ENCODE measurements at places on chromosomes 7 and 10. TPM values are rescaled to one million over a fixed set of nuclear protein-coding genes. Genes with fewer than 3 reads are reported as not detected.

- no peaks in the 10 kb centered on the region for H3K36me3 ChIP-seq
These were observed 254.8 kb upstream of the ZNF32 start for GRCh38 chr10:43903451-43903850.

DNA sequence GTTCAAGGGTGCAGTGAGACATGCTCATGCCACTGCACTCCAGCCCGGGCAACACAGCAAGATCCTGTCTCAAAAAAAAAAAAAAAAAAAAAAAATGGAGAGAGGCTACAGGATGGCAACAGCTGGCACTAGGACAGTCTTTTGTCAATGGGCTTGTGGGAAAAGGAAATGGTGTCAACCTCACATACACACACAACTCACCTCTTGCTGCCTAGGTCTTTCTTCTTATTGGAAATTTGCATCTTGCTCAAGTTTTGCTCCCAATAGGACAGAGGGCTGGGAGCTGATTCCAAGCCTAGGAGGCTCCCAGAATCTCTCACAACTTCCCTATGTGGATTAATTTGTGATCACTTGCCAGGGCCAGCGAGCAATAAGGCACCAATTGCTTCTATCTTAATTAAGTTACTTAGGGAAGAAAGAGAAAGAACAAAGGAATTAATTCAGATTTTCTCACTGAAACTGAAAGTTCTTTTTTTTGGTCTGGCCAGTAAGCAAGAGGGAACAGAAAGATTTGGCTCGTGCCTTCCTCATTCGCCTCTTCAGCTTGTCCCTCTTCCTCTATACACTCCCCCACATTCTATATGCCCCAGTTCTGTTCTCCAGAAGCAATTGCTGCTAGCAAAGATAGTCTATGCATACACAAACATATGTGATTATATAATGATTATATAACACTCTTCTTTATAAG, 33.8 kb downstream of the MAP3K8 start:
- H3K36me3 ChIP-seq: no peaks in the 10 kb centered on the region
- H3K27me3 ChIP-seq: no peaks in the 10 kb centered on the region
- H3K4me1 ChIP-seq: no peaks in the 10 kb centered on the region

DNA sequence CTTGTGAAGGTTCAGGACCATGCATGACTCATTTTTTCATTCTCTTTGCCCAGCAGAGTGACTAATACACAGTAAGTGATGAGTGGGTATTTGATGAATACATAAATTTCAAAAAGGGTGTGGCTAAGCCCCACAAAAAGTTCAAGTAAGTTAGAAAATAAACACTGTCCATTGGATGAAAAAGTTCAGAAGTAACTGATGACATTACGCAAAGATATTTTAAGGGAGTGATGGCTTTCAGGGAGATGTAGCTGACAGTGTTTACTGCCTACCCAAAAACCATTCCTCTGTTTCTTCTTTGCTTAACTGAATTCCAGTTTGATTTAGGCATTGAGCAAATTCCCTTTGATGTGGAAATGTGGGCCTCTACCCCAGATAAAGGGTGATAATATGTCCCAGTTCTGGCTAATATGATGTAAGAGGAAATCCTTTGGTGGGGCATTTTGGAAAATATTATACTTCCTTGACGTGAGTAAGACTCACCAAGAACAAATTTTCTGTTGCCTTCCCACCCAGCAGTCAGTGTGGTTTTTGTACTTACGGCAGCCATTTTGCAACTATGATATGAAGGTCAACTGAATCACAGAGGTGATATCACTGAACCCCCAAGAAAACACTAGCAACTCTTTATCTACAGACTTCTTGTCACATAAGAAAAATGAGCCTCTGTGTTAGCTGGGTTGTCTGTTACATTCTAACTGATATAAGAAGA, 29.0 kb upstream of the EBLN1 start:
- no peaks in the 10 kb centered on the region for H3K36me3 ChIP-seq
- no peak overlapping the region for H3K4me3 ChIP-seq
- DNase-seq: peak; percentile 86
- peaks cover 6% of the 10 kb centered on the region for H3K4me1 ChIP-seq
- H3K27me3 ChIP-seq: no peaks in the 10 kb centered on the region

GRCh38 chr10:112383325-112383724, 9.4 kb downstream of the ACSL5 start:
- H3K4me3 ChIP-seq: no peak overlapping the region
- H3K36me3 ChIP-seq: no peaks in the 10 kb centered on the region
- DNase-seq: no peak
- peaks cover 5% of the 10 kb centered on the region for H3K27me3 ChIP-seq
- no peaks in the 10 kb centered on the region for H3K4me1 ChIP-seq

GRCh38 chr7:130150587-130150986, 54.6 kb downstream of the TMEM209 start:
- no peaks in the 10 kb centered on the region for H3K27me3 ChIP-seq
- DNase-seq: no peak
- H3K27ac ChIP-seq: no peak overlapping the region
- no peak overlapping the region for H3K4me3 ChIP-seq

- H3K4me3 ChIP-seq: no peak overlapping the region
- H3K4me1 ChIP-seq: no peaks in the 10 kb centered on the region
- no peak for DNase-seq
- H3K27me3 ChIP-seq: 0 out of 2 replicates have a peak, but pooled peaks cover 11% of the 10 kb centered on the region
- H3K36me3 ChIP-seq: no peaks in the 10 kb centered on the region
- H3K27ac ChIP-seq: no peak overlapping the region
These were observed 140.4 kb upstream of the PRSS1 start for GRCh38 chr7:142608630-142609428.

OR13A1 gene
- not detected for total RNA-seq

VSTM4 gene
- 0.13 TPM for total RNA-seq
